ENCODE measurements at places on chromosomes 12 and 14. TPM values are rescaled to one million over a fixed set of nuclear protein-coding genes. Genes with fewer than 3 reads are reported as not detected.

DNA sequence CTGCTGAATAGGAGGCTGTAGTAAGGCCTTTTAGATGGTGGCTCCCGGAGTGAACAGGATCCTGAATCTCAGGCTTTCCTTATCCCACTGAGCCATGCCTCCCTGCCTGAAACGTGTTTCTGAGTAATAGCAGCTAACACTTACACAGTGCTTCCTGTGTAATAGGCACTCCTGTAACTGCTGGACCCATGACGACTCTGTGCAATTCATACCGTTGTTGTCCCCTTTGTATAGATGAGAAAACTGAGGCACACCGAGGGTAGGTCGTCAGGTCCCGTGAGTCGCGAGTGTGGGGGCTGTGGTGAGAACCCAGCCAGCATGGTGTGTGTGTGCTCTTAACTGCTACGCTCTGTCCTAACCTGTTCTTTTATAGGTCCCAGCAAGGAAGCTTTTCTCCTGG, 193.6 kb downstream of the CACNA1C start:
- DNase-seq: no peak

- DNase-seq: no peak
These were observed 32.2 kb downstream of the RCOR1 start for GRCh38 chr14:102624666-102625065.

GRCh38 chr14:77236814-77237213, 34.2 kb downstream of the NGB start:
- no peak for DNase-seq

DNA sequence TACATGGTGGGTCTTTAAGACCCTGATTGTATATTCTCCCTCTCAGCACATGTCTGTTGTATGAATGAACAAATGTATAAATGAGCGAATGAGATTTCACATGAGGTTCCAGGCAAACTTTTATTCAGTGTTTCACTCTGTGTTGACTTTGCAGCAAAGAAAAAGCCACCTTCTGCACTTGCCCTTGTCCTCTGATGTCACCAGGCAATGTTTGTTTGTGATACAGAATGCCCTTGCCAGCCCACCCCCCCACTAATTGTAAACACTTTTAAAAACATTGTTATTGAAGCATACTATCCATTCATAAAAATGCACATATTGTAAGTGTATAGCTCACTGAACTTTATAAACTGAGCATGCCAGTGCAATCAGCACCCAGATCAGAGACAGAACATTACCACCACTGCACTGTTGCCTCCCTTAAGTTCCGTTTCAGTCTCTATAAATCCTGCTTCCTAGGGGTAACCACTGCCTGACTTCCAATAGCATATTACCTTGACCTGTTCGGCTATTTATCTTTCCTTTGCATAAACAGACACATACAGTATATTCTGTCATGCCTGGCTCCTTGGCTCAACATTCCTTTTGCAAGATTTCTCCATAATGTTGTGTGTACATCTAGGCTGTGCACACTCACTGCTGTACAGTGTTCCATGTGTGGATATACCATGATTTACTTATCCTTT, 11.3 kb upstream of the LTA4H start:
- no peak for DNase-seq

DNA sequence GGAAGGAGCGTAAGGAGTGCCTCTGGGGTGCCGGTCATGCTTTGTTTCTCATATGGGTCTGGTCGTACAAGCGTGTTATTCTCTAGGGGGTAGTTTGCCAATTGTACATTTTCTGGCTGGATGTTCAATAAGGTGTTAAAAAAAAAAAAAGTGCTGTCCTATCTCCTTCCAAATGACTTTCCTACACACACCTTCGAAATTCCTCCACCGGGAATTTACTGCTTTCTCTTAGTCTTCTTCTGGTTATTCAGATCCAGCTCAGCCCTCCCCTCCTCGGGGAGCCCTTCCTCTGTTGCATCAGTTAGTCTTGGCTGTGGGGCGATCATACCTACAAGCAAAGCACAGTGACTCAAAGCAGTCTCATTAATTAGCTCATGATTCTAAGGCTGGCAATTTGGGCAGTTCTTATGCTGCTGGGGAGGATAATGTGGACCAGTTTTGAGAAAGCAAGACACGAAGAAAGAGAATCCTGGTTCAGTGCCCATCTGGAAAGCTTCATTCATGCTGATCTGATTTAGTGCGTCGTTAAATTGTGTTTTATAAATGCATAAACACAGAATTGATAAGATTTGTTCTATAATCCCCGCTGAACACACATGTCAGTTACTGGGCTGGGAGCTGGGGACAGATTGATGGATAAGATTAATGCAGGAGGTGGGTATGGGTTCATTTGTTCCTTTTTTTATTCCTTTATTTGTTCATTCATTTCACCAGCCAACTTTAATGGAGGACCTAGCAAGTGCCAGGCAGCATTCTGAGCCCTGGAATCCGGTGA, 9.2 kb upstream of the CLMN start:
- no peak for DNase-seq

DNA sequence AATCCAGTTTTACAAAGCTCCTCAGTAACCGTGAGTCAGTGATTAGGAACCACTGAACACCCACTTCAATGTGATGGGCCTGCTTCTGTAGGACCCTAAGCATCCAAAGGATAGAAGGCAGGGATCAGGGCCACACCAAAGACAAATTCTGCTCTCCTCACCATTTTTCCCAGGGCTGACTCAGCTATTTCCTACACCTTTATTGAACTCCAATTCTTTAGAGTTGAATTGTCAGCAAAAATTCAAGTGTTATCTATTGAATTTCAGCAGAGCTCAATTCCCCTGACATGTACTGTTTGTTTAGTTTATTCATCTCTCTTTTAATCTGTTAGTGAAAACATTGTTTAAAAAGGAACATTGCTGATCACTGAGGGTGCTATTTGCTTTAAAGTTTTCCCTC, 457.7 kb upstream of the TMPO start:
- DNase-seq: no peak

DNA sequence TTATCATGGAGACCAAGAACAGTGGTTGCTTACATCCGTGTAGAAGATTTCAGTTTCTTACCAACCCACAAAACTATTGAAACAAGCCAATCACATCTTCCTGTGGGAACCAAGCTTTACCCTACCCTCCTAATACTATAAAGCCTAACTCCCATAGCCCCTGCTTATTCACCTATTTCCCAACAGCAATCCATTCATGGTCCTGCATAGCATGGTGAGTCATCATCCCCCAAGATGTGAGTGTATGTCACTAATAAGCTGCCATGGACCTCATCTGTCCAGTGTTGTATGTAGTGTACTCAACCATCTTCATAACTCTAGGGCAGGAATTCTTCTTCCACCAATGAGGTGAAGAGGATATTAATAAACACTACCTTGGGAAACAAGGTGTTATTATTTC, 1620.4 kb upstream of the FLRT2 start:
- DNase-seq: no peak

DNA sequence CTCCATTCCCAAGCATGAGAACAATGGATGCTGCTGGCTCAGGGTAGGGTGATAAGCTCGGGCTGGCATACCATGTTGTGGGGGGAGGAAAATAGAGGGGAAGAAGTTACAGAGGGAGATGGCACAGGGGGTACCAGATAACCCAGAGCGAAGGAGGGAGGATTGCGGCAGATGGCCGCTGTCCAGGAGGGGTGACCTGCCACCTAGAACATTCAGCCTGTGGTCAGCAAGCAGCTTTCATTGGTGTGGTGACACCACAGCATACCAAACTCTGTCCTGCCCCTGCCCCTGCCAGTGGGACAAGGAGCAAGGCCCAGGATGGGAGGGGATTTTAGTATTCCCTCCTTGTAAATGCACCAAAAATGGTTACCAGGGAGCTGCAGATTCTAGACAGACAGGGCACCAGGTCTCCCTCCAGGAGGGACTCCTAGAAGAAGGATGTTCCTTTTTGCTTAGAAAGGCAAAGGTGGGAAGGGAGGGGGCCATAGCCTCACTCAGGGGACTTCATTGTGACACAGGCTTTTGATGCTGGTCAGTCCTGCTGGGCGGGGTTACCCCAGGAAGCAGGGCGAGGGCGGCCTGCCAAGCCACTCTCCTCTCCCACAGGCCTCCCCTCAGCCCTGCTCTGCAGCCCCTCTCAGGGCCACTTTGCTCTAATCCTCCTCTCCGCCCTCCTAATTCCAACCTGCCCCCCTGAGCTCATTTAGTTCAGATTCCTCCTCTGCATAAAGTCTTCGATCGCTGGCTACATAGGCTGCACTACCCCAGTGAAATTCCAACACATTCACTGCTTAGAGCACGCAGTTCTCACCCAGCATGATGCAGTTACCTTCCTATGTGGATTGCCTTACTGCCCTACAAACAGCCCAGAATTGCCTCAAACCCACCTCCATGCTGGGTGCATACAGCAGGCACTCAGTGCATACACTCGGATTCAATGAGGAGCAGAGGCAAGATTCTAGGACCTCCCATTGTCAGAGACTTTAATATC, 36.0 kb upstream of the PLEKHG6 start:
- no peak for DNase-seq

- DNase-seq: no peak
These were observed 12.6 kb downstream of the SFSWAP start for GRCh38 chr12:131723532-131723931.

DNA sequence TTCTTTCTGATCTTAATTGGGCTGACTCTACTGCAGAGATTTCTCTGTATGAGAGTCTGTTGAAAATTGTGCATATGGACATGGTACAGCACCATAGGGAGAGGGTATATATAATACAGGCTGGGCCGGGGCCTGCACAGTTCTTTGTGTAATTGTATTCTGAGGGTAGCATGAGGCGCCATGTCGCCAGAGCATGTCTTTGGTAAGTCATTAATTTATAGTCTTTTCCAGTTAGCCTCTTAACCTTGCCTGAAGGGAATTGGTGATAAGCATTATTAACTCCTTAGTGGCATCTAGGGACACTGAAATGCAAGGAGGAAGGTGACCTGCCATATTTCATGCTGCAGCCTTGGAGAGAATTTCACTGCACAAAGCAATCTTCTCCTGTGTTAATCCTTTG, 569.9 kb downstream of the TMTC2 start:
- no peak for DNase-seq

- DNase-seq: no peak
These were observed 223.7 kb downstream of the ZFP36L1 start for GRCh38 chr14:68568907-68569897.

- DNase-seq: no peak
These were observed at the start of gene TRHDE for GRCh38 chr12:72272091-72272661. TRHDE (plus strand) TSS chr12:72272370; CDS start chr12:72272644, 274 bp downstream.

GRCh38 chr14:62631176-62631575, 414.1 kb downstream of the KCNH5 start:
- no peak for DNase-seq

DNA sequence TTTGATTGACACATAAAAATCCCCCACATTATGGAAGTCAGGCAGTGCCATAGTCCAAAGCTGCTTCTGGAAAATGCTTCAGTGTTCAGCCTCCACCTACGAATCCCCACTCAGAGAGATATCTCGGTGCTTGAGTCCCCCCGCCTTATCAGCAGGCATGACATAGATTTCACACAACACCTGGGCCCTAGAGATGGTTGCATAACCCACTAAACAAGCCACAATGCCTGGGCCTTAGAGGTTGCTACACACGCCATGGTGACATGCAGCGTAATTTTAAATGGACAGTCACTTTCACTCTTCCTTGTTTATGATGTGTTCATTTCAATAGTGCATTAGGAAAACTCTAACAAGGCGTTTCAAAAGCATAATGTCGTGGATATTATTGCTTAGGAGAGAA, 38.0 kb downstream of the CCDC60 start:
- no peak for DNase-seq

Gene SALL2
- 1.6 TPM for polyA plus RNA-seq

Gene KERA
- not detected for polyA plus RNA-seq

Gene OR4K2
- polyA plus RNA-seq: not detected

Gene GRIP1
- 1.7 TPM for polyA plus RNA-seq

Gene TBX3
- polyA plus RNA-seq: not detected

Gene KLRD1
- polyA plus RNA-seq: 1,098 TPM

Gene PLEKHG7
- not detected for polyA plus RNA-seq

Gene DNAH10
- polyA plus RNA-seq: 0.16 TPM

Gene NCKAP5L
- polyA plus RNA-seq: not detected
